ENCODE measurements at places on chromosomes 2 and 18. TPM values are rescaled to one million over a fixed set of nuclear protein-coding genes. Genes with fewer than 3 reads are reported as not detected.

The TNFAIP6 gene
- total RNA-seq: not detected

DNA sequence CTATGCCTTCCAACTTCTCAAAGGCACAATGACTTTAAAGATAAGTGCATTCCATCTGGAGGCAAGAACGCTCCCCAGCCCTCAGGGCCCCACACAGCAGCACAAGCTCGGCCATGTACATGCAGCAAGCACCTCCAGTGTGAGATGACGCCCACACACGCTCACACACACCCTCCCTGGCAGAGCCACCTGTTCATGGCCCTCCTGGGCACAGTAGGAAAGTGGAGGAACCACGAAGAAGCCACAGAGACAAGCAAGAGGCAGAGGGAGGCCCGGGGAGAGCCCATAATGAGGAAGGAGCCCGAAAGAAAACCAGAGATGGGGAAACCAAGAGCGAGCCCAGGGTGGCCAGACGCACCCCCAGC lies 21.7 kb downstream of the BIN1 start:
- DNase-seq: no peak

GRCh38 chr2:113370030-113370429 lies 67.5 kb upstream of the ZNG1B start:
- no peak for DNase-seq

GRCh38 chr2:39486071-39486470 lies 49.0 kb upstream of the MAP4K3 start:
- DNase-seq: no peak

The EVX2 gene
- total RNA-seq: not detected

GRCh38 chr2:96884299-96885094 lies 14.6 kb upstream of the SEMA4C start:
- DNase-seq: no peak

DNA sequence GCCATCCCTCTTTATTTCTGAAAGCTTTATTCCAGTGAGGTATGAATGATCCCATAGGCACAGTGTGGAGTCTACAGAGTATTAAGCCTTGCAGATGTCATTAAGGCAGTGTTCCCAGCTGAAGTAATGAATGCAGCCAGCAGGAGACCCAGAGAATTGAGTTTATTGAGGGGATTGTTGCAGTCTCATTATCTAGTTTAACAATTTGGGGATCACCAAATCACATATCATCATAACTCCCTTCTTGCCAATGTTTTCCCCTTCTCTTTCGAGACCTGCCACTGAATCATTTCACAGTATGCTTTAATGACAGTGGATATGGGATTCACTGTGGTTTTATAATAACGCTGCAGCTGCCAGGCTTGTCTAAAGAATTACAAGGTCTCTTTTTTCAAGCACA lies 249.3 kb upstream of the FSHR start:
- no peak for DNase-seq

GRCh38 chr2:226754821-226755604 lies 44.6 kb downstream of the IRS1 start:
- DNase-seq: no peak

- DNase-seq: no peak
These were observed 4.4 kb upstream of the SPRED2 start for GRCh38 chr2:65436824-65437221.

The SP3 gene
- total RNA-seq: 98.9 TPM

- no peak for DNase-seq
These were observed 111.3 kb downstream of the HDAC4 start for GRCh38 chr2:239289545-239289944.

GRCh38 chr2:20617892-20618467 lies 32.9 kb downstream of the HS1BP3 start:
- peak; percentile 97 for DNase-seq

- DNase-seq: no peak
These were observed 244.3 kb downstream of the ETAA1 start for GRCh38 chr2:67641312-67642045.

- DNase-seq: peak; percentile 89
These were observed 108.6 kb downstream of the C1D start for GRCh38 chr2:67954093-67954748.

The IL1A gene
- total RNA-seq: under 0.01 TPM

The CERS6 gene
- 25.7 TPM for total RNA-seq

DNA sequence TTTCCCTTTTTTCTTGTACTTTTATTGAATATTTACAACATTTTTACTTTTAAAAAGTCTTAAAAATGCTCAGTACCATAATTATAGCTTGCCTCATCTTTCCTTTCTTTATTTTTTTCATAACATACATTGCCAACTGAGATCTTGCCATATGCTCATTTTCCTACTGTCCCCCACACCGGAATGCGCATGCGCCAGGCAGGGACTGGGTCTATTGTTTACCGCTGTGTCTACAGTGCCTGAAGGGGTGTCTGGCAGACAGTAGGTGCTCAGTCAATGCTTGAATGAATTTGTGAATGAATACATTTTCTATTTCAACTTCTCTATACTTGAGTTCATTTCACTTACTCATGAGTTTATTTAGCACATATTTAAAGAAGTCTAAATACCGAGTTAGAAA lies 158.0 kb downstream of the CYP26B1 start:
- no peak for DNase-seq

The DAW1 gene
- not detected for total RNA-seq

DNA sequence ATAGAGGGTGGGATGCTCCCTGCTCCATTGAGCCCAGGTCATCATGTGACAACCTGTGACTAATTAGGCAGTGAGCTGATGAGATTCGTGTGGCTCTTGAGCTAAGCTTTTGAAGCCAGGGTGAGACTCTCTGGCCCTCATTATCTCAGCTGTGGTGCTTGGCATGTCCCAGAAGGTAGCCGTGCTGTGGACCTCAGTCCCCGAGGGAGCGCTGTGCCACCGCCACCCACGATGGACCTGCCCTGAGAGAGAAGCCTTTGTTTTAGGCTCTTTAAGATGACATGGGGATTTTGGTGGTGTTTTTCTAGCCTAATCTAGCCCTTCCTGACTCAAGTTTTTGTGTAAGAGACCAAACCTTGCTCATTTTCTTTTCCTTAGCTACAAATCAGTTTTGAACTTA lies 66.4 kb downstream of the NEDD4L start:
- no peak for DNase-seq

GRCh38 chr18:58851856-58852255 lies 12.8 kb upstream of the ZNF532 start:
- no peak for DNase-seq

DNA sequence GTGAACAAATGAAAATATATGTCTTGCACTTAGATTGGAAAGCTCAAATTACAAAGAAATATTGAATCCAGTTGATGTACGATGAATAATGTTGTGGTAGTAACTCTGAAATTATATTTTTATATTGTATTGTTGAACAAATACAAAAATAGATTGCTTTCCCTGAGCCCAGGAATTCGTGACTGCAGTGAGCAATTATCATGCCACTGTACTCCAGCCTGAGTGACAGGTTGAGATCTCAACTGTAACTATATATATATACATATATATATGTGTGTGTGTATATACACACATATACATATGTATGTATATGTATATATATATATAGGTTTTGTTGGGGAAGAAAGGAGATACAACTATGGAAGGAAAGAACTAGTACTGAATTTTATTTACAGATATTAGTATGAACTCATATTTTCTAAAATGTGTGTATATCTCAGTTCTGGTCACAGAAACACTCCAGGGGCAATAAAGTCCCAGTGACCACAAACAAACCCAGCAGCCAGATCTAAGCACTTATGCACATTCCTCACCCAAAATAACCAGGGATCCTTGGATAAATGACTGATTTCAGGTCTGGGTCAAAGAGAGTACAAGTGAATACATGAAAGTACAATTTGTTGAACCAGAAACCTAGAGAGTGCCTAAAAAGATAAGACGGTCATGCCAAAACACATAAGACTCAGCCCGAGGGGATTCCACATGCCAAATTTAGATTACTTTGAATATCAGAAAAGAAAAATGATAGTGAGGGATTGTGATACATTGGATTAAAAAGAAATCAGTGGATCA lies 146.3 kb downstream of the TMX3 start:
- DNase-seq: no peak

GRCh38 chr2:6580982-6581381 lies 284.7 kb downstream of the CMPK2 start:
- no peak for DNase-seq

DNA sequence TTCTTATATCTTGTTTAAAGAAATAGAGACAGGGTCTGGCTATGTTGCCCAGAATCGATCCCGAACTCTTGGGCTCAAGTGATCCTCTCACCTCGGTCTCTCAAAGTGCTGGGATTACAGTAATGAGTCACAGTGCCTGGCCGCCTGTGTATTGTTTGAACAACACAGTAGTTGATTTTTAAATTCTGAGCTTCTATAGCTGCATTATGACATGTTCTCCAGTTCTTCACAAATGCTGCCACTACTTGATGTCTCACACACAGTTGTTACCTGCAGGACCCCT lies 7.7 kb upstream of the RHOB start:
- peak; percentile 67 for DNase-seq

GRCh38 chr2:106745468-106745867 lies 140.5 kb downstream of the ST6GAL2 start:
- no peak for DNase-seq

The ZDBF2 gene
- total RNA-seq: 22.1 TPM

- peak; percentile 39 for DNase-seq
These were observed 8.2 kb downstream of the FBXO11 start for GRCh38 chr2:47897883-47898731.

DNA sequence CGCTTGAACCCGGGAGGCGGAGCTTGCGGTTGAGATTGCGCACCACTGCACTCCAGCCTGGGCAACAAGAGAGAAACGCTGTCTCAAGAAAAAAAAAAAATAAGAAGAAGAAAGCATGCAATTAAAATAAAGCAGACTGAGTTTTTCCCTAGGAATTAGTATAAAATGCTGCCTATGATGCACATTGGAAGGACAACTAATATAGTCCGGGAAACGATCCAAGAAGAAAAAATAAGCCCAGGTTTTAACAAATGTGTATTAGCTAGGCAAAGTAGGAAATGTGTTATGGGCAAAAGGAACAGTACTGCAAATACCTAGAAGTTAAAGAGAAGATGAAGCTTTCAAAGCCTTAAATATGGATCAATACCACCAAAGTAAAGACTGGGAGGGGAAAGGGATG lies 64.0 kb downstream of the SPIRE1 start:
- DNase-seq: no peak

DNA sequence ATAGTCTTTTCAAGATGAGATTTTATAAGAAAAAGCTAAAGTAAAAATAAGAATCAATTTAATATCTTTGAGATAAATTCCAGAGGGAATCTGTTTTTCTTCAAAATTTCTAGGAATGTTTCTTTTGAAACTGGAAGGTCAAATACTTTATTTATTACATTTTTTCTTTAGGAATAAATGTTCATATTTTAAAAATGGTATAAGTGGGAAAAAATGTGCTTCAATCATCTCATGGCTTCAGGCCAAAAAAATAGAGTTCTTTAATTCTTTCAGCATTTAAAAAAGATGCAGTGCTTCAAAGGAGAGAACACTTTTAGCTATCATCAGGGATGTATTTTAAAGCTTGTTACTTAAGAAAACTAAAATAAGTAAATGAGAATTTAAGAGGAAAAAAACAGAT lies 110.6 kb downstream of the NEB start:
- DNase-seq: no peak

The POMC gene
- total RNA-seq: 2.8 TPM

DNA sequence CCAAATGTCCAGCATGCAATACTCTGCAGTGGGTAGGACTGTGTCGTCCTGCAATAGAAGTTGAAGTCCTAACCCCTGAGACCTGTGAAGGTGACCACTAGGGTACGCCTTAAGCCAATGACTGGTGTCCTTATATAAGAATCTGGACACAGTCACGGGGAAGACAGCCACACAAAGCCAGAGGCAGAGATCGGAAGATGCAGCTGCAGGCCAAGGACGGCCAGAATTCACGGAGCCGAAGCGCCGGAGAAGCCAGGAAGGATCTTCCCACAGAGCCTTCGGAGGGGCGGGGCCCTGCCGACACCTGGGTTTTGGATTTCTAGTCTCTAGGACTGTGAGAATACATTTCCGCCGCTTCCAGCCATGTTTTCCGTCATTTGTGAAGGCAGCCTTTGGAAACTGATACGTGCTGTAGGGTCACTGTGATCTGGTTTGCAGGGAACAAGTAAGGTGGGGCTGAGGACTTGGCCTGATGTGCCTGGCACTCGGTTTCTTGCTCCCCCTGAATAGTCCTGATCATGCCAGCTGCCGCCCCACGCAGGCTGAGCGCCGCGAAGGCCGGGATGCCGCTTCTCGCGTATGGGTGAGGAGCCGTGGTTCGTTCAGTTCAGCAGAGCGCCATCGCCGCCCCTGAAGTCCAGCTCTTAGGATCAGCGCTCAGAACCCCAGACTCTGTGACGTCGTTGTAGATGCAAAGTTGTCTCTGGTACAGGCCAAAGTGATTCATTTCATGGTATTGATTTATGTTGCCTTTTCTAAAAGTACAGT lies 38.7 kb downstream of the PTGR3 start:
- DNase-seq: peak; percentile 7

The HOXD1 gene
- total RNA-seq: 15.4 TPM

DNA sequence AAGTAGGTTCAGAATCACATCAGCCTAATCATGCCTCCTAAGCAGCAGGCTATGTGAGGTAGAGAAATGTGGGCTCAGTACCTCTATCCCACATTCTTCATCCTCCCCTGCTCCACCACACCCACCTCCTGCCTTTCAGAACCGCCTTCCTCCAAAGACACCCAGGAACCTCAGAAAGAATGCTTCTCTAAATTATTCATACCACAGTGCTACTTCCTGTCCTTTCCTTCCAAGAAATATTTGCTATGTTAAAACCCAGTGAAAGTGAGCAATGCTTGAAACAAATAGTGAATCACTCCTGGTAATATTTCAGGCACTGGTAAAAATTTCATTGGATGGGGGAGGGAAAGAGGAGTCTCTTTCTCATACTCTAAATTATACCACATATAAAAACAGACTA lies 24.0 kb upstream of the CREB1 start:
- peak; percentile 31 for DNase-seq

GRCh38 chr2:46555646-46556234 lies 76.4 kb downstream of the TMEM247 start:
- no peak for DNase-seq

The FABP1 gene
- total RNA-seq: not detected

The KATNAL2 gene
- total RNA-seq: 0.51 TPM

DNA sequence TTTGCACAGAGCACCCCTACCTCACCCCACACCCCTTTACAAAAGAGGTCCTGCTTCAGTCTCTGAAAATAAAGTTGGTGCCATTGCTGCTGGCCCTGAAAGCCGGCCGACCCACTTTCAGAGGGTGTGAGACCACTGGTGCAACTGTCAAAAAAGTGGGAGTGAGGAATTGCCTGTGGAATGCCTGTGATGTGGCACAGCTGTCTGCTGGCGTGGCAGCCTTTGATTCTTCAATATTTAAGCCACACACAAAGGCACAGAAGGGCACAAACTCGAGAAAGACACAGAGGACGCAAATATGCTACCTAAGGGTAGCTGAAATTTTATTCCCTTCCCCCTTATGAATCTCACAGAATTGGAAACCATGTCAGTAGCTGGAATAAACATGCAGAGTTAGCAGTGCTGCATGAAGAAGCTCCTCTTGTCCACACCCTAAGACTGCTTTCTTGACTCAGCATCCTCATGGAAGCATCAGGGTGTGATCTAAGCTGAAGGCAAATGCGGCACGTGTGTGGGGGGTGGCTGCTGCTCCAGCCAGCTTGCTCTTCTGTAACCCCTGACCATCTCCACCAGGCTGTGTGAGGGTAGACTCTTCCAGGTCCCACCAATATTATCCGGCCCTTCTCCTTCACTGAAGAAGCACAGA lies 92.3 kb downstream of the CELF4 start:
- no peak for DNase-seq

All from dermis blood vessel endothelial cell (primary cell).